ENCODE measurements at places on chromosomes 5 and 9.

- no peak for DNase-seq
Measured at GRCh38 chr5:43068037-43068436, 27.9 kb upstream of the ANXA2R start.

- no peak for DNase-seq
Measured at GRCh38 chr9:4509590-4509984, 19.3 kb downstream of the SLC1A1 start.

DNA sequence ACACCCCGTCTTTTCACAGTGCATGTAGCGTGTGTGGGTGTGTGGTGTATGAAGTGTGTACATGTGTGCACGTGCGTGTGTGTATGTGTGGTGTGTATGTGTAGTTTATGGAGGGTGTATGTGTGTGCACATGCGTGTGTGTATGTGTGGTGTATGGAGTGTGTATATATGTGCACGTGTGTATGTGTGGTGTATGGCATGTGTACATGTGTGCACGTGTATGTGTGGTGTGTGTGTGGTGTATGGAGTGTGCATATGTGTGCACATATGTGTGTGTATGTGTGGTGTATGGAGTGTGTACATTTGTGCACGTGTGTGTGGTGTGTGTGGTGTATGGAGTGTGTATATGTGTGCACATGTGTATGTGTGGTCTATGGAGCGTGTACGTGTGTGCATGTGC is 13.2 kb downstream of the MYMK start:
- no peak for DNase-seq

GRCh38 chr9:31996331-31996730 is 388.1 kb upstream of the ACO1 start:
- no peak for DNase-seq

DNA sequence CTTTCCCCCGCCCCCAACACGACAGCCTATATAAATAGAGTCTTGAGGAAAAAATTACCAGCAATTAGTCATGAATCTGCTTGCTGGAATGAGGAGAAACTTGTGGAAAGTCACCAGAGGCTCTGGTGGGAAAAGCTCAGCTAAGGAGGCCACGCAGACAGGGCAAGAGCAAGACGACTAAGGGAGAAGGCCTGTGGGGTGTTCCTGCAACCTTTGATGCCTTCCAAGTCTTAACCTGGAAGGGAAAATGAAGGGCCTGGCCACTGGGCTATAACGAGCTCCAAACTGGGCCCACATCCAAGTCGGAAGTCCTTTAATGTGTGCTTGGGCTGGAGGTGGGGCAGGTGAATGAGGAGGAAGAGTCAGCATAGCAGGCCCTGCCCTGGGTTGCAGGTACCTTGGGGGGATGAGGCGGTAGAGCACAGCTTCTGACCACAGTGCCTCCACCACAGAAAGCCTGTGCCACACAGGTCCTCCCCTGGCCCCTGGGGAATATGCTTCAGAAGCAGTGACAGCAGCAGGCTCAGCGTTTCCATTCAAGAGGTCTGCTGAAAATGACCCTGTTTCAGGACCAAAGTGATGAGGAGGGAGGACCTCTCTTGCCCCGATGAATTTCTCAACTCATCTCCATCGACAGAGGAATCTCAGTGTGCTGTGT is 92.8 kb upstream of the LRRTM2 start:
- no peak for DNase-seq

- no peak for DNase-seq
Measured at GRCh38 chr5:91408710-91409109, 25.6 kb upstream of the ARRDC3 start.

DNA sequence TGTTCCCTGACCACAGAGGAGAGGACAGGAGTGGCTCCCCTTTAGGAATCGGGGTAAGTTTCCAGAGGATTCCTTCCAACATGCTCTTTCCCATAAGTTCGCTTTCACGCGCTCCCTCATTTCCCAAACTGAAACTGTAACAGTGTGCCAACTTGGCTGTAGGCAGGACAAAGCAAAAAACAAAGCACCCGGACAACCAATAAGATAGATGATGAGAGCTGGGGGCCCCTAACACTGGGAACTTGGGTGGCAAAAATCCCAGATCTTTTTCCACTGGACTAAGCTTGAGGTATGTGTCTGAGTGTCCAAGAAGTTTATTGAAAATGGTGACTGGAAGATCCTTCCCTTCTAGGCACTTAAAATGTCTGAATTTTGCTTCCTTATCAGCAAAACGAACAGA is 258.7 kb upstream of the IL12B start:
- no peak for DNase-seq

DNA sequence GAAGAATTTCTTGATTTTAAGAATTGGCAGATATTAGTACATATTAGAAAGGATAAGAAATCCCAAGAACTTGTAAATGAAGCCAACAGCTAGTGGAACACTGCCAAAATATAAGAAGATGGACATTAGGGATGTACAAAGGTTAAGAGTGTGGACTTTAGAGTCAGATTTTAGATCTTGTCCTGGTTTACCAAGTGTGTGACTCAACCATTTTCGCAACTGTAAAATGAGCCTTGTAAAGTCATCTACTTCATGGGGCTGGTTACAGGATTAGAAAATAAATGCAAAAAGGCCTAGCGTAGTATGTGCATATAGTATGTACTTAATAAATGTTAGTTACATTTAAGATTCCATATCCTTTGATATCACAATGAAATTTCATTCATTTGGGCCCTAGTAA is 260.0 kb downstream of the RAB3C start:
- no peak for DNase-seq

DNA sequence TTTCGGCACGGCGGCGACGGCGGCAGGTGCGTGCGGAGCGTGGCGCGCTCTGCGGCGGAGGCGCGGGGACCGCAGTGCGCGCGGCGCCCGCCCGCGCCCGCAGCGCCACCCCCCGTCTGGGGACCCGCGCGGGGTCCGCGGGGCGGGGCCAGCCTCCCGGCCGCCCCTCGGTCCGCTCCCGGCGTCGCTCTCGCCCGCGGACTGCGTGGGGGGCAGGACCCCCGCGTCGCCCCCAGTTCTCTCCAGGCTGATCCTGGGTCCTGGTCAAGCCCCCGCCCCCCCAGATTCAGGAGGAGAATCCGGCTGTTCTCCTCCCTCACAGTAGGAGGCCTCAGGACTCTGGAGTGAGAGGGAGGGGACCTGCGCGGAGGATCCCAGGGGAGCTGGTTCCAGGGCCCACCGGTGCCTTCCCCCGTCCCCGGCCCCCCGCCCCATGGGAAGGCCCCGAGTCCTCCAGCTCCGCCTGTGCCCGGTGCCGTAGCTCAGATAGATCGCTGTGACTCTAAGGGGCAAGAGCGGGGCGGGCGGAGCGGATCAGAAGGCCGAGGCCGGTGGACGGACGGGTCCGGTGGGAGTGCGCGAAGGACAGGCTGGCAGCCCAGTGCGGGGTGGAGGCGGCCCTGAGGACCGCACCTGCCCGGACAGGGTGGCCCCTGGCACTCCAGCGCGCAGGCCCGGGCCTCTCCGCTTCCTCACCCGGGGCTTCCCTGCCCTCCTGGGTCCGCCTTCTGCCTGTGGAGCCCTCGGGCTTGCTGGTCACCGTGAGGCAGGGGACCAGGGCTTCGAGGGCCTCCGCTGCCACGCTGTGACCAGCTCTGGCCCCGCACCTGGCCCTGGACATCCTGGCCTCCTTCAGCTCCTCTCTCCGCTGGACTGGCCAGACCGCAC is at the start of gene RNF208:
TSS of gene RNF208 (minus strand) at position 51 of the 888 bp plus-strand sequence. CDS start 1,028 bp downstream, outside the sequence.
- DNase-seq: no peak

GRCh38 chr5:13976867-13977830 is 32.7 kb upstream of the DNAH5 start:
- no peak for DNase-seq

DNA sequence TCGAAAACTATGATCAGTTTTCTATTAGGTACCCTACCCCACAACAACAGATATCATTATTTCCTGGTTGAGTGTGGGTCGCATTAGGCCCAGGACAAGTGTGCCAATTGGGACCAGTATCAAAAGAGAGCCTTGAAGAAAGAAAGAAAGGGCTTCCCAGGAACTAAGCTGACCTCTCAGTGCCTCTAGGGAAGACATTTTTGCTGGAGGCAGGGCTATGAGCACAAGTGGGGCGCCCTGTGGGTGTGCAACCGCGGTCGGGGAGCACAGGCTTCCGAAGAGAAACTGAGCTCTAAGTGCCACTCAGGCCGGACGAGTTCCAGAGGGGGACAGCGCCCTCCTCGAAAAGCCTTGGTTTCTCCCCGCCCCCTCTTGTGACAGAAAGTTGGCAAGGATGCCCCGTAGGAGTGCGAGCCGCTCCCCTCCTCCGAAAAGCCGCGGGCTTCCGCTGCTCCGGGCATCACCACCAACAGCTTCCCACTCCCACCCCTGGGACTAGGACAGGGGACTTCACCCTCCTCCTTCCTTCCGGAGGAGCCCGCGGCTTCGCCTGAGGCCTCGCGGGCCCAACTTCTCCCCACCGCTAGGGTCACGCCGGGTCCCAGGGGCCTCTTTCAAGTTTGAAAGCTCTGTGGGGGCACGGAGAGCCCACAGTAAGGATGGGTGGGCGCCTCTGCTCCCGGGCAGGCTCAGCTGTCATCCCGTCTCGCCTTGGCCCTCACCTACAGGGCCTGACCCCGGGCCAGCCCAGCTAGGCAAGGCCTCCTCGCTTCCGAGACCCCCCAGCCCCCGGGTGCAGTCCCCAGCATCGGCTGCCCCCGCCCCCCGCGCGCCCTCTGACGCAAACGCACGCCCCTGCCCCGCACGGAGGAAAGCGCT is 2.0 kb downstream of the NR2F1-AS1 start:
- no peak for DNase-seq

Data from cortex of kidney (tissue), 1 donor.